HuH-7 (cell line): ENCODE measurements at places on chromosomes 5 and 9.

DNA sequence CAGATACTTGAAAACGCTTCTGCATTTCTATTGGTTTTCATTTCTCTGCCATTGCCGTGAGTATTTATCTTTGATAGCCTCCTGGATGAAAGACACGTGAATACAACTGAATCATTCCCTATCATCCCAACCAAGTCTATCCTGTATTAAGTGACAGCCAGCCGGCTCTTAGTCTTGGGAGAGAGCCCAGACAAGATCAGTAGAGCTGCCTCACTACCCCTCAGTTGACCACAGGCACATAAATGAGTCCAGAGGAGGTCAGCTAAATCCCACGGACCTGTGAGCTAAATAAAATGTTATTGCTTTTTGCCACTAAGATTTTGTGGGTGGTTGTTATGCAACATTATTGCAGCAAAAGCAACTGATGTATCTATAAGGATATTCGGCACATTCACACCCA, 639.0 kb upstream of the ACO1 start:
- DNase-seq = no peak

GRCh38 chr9:116390303-116391228, 237.0 kb downstream of the PAPPA start:
- DNase-seq = no peak

- DNase-seq = no peak
Measured at GRCh38 chr9:105861972-105862371, 167.6 kb downstream of the TMEM38B start.

DNA sequence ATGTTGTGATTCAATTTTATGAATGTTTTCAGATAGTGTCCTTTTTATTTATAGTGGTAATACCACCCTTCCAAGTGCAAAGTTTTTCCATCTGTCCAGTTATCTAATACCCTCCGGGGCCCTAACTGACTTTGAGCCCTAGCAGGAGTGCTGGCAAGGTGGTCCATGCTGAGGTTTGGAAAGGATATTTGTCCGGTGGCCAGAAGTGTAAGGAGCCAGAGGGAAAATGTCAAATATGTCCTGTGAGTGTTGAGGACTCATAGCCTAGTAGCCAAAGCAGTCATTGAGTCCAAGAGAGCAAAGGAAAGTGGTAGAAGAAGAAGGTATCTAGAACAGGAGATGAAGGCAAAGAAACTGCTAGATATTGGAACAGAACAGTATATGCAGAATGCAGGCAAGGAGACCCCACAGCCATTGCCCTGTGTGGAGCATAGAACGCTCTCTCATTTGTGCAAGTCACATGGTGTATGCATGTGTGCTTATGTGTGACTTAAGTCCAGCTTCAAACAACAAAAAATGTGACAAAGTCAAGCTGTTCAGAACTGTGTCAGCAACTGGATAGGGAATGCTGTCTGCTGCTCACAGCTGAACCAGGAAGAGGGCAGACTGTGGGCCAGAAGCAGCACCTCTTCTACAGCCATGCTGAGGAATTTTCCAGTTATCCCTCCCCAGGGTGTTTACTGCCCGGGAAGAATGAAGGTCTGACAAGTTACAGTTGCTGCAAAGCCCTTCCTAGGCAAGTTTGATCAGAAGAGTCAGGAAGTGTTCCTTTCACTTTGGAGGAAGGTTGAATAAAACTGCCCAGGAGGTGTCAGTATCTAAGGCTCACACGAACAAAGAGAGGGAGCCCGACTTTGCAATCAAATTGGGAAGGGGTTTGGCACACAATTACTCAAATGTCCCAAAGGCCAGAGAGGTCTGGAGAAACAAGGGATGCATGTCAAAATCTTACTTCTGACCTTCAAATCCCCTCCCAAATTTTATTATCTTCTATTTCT, 463.3 kb upstream of the DMAC1 start:
- no peak for DNase-seq

- no peak for DNase-seq
Measured at GRCh38 chr9:8429768-8430167, 630.2 kb upstream of the DMAC1 start.

DNA sequence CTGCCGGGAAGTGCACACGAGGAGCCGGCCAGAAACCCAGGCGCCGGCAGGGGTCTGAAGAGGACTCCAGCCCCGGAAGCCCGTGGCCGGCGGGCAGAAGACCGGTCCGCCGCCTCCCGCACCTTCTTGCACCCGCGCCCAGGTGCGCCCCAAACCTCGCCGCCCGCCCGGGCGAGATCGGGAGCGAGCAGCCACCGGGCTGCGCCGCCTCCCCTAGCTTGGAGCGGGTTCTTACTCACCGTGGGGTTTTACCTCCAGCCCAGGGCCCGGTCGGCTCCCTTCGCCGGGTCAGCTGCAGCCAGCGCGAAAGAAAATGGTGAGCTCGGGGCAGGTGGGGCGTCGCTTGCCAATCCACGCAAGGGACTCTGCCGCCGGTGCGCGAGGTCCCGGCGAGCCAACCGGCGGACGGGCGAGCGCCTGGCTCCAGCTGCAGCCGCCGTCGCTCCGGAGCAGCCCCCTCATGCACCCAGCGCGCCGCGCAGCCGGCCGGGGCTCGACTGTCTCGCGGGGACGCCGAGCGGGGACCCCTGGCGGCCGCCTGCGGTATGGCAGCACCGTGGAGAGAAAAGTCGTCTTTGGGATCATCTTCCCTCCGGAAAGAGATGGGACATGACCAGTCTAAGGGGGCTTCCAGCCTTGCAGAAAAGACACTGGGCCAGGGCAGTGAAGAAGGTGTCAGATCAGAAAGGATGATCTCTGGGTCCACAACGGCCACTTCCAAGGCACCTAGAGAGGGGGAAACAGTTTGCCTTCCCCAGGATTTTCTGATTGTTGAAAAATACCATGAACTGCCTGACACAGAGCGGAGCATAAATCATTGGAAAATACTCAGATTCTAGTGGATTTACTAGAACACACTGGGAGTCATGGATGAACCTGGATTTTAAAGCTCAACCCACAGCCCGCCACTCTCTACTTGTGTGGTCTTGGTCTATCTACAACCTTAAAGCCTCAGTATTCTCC, at the start of gene MOB3B:
TSS of gene MOB3B (minus strand) at position 499 of the 963 bp plus-strand sequence. CDS start 74,264 bp downstream, outside the sequence.
- peak; percentile 63 for DNase-seq

GRCh38 chr5:160466889-160467554, 45.4 kb downstream of the PTTG1 start:
- DNase-seq = peak; percentile 23

DNA sequence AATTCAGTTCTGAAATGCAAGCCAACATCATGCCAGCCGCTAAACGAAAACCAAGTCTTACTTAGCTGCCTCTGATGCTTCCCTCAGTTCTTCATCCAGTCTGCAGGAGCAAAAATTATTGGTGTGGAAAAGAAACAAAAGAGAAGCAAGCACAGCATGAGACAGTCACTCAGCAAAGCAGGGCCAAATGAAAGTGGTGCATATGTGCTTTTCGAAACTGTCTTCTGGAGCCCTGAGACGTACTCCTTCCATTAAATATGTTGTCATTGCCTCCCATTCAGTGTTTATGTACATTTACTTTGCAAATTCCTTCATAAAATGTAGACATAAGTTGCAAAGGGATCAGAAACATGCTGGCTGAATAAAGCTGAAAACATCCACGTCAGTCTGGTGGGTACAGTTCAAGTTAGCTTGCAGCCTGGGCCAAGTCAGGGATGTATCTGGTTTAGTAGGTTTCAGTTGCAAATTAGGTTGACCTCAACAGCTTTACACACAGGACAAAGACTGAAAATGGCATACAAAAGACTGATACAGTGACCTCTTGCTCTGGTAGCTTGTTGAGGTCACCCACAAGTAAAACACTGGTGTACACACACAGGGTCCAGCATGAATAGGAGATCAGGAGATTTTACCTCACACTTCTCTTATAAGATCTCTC, 139.7 kb upstream of the PCA3 start:
- DNase-seq = no peak

GRCh38 chr9:124258607-124259157, 933 bp downstream of the NEK6 start:
- no peak for DNase-seq

- DNase-seq = no peak
Measured at GRCh38 chr9:109143881-109144562, 23.0 kb downstream of the FRRS1L start.

- no peak for DNase-seq
Measured at GRCh38 chr5:137668637-137669036, 67.3 kb downstream of the KLHL3 start.

DNA sequence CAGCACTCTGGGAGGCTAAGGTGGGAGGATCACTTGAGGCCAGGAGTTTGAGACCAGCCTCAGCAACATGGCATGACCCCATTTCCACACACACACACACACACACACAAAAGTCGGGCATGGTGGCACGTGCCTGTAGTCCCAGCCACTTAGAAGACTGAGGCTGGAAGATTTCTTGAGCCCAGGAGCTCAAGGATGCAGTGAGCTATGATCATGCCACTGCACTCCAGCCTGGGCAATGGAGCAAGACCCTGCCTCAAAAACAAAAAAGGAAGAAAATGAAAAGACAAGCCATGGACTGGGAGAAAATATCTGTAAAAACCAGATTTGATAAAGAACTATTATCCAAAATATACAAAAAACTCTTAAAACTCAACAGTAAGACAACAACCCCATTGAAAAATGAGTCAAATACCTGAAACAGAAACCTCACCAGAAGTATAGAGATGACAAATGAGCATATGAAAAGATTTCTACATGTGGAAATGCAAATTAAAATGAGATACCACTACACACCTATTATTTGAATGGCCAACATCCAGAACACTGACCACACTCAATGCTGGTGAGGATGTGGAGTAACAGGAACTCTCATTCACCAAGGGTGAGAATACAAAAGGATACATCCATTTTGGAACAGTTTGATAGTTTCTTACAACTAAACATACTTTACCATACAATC, 24.7 kb downstream of the DNAJA1 start:
- DNase-seq = no peak

DNA sequence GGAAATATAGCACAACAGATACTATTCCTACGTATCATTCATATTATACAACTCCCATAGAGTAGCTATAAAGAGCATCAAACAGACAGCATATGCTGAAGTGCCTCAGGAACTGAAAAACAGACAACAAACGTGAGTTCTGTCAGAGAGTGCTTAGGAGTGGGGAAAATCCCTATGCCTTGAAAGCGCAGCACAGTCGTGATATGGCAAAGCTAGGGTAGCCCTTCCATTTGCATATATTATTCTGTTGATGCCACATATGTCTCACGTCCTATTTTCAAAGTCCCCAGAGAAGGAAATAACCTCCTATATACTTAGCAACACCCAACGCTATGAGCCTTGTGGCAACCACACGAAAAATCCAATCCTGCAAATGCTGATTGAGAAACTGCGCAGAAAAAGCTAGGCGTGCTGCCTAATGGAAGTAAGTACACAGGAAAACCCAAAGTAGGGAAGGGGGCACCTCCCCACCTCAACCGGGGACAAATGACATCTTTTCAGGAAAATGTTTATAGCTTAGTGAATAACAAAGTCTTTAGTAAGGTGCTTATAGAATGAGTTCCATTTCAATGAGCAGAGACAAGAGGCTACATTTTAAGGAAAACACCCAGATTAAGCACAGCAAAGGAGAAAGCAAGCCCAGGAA, 105.1 kb downstream of the MED10 start:
- no peak for DNase-seq

- DNase-seq = peak; percentile 61
Measured at GRCh38 chr5:154756009-154756867, 1.1 kb downstream of the LARP1 start.

- DNase-seq = no peak
Measured at GRCh38 chr9:88535226-88536022, 446 bp downstream of the NXNL2 start.

- no peak for DNase-seq
Measured at GRCh38 chr5:156460471-156460870, 133.5 kb downstream of the SGCD start.

GRCh38 chr9:38380230-38380871, 12.2 kb upstream of the ALDH1B1 start:
- DNase-seq = no peak

DNA sequence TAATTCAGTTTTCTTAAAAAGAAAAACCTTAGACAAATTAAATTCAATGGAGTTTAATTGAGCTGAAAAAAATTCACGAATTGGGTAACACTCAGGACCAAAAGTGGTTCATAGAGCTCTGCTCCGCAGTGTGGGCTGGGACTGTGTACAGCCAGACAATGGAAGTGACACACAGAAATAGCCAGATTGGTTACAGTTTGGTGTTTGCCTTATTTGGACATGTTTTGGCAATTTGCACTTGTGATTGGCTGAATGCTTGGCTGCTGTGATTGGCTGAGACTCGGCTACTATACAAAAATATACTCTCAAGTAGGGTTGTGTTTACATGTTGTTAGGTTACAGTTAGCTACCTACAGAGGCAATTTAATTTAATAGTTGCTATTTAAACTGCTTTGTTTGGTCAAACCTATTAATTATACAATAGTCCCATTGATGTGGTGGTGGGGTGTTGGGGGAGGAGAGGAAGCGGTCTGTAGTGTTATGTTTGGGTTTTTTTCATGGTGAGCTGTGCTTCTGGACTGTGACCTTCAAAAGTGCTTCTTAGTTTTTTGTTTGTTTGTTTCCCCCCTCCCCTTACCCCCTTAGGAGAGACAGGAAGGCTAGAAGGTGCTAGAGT, 95.2 kb downstream of the CNTLN start:
- no peak for DNase-seq

- no peak for DNase-seq
Measured at GRCh38 chr9:21817176-21817575, 14.7 kb downstream of the MTAP start.

DNA sequence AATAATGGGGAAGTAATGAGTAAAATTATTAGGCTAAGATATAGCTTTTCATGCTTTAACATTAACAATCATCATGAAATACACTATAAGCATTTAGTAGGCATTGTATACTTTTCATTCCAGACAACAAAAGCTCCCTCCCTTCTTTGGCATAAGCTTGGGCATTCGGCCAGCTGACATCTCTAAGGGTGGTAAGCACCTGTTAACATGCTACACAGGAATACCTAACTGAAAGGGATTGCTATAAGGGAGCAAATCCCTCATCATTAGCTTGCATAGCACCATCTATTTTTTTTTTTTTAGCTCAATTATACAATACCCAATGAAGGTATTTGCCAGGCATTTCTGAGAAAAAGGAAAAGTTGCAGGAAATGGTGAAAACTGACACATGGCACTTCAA, 16.6 kb downstream of the STRBP start:
- DNase-seq = no peak

DNA sequence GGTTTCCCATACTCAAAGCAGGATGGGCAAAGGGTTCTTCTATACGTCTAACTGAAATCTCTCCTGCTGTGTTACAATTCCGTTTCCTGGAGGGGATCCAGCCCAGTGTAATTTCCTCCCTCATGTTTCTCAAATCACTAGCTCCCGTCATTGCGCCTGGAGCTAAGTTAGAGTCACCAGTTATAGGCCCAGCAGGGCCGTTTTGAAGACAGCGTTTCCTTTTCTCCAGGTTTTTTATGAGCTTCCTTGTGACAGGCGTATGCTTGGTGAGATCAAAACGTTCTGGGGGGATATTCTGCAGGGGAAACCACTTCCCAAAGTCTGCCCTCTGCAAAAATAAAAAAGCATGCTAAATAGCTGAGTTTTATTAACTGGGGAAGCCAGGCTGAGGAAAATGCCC, 53.0 kb upstream of the WWC1 start:
- DNase-seq = no peak

DNA sequence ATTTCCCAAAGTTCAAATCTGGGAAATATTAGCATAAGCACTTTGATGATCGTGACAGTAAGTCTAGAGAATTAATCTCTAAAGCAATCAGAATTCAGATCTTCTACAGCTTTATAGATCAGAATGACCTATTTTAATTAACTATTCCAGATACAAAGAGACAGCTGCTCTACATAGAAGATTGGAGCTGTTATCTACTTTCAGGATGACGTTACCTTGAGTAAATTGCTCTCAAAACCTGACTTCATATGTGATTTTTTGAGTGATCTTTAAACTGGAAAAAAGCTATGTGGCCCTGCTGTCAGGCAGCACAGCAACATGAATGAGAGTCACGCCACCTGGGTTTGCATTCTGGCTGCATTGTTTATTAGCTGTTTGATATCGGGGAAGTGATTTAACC, 259.9 kb upstream of the CDH6 start:
- DNase-seq = no peak
